BJ (cell line): ENCODE measurements at places on chromosomes 2 and 18. TPM values are rescaled to one million over a fixed set of nuclear protein-coding genes. Genes with fewer than 3 reads are reported as not detected.
A peak's percentile ranks its signal among the peaks of the same experiment; 100 is the strongest.

GRCh38 chr2:11945139-11946126 is 199.0 kb downstream of the LPIN1 start:
- no peak for DNase-seq

POTEC gene
- not detected in 2 replicates for polyA plus RNA-seq

DNA sequence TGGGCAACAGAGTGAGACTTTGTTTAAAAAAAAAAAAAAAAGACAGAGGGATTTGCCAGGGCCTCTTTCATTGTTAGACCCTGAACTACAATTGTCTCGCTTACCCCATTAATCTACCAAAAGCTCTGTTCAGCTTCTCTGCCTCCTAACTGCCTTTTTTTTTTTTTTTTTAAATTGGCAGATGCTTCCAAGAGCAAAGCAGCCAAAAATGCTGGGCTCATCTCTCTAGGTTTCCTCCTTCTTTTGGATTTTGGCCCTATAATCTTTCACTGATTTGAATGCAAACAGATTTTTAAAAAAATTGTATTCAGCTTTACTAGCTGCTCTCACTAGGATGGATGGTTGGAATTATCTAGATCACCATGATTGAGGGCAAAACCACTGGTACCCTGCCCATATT is 33.2 kb upstream of the RAPGEF4 start:
- no peak for DNase-seq

ADAM23 gene
- 1.3 and 1.7 TPM in 2 replicates for polyA plus RNA-seq

DSG4 gene
- not detected in 2 replicates for polyA plus RNA-seq

- DNase-seq, result peak; percentile 73
Measured at GRCh38 chr2:207487650-207488311, 42.0 kb upstream of the CREB1 start.

SLC9A4 gene
- polyA plus RNA-seq, result not detected in 2 replicates

CRYBA2 gene
- polyA plus RNA-seq, result 0.26 TPM in 1 of 2 replicates, not detected in the other

- no peak for DNase-seq
Measured at GRCh38 chr2:240302933-240303595, 132.4 kb upstream of the GPC1 start.

GRCh38 chr2:141698500-141698899 is 432.3 kb downstream of the LRP1B start:
- DNase-seq, result no peak

TMEFF2 gene
- polyA plus RNA-seq, result 0.25 and 0.33 TPM in 2 replicates

DNA sequence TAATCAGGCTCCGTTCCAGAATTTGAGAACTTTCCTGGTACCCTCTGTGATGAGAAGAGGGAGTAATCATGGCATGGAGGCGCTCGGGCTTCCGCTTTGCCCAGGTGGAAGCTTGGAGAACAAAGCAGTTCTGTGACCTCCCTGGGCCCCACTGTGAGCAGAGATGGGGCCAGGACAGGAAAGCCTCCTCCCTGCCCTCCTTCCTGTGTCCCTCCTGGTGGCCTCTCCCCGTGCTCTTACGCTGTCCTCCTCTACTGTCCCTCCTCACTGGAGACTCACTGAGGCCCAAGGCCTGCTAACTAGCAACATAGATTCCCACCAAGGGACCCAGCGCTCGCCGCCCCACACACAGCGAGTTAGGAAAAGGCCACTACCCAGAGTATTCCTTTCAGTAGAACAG is 119.8 kb downstream of the MAPK4 start:
- DNase-seq, result no peak

RPRD1A gene
- polyA plus RNA-seq, result 21.9 and 30.6 TPM in 2 replicates

DNAJC5G gene
- not detected in 2 replicates for polyA plus RNA-seq

- no peak for DNase-seq
Measured at GRCh38 chr2:55155206-55155605, 76.9 kb downstream of the CLHC1 start.
